ENCODE measurements at places on chromosomes 5 and 9.
A peak's percentile ranks its signal among the peaks of the same experiment; 100 is the strongest.

- no peak for DNase-seq
Measured at GRCh38 chr9:3027210-3027609, 183.3 kb upstream of the PUM3 start.

GRCh38 chr5:156936972-156937371 lies 26.1 kb downstream of the TIMD4 start:
- no peak for DNase-seq

- no peak for DNase-seq
Measured at GRCh38 chr9:128153060-128153946, 4.0 kb downstream of the LCN2 start.

DNA sequence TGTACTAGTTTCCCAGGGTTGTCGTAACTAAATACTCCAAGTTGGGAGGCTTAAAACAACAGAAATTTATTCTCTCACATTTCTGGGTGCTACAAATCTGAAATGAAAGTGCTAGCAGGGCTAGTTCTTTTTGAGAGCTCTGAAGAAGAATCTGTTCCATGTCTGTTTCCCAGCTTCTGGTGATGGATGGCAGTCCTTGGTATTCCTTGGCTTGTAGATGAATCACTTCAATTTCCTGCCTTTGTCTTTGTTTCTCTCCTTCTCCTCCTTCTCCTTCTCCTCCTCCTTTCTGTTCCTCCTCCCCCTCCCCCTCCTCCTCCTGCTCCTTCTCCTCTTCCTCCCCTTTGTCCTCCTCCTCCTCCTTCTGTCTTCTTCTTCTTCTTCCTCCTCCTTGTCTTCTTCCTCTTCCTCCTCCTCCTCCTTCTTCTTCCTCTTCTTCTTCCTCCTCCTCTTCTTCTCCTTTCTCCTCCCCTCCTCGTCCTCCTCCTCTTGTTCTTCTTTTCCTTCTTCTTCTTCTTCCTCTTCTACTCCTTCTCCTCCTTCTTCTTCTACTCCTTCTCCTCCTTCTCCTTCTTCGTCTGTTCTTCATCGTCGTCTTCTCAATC lies 104.7 kb upstream of the ANKRD55 start:
- no peak for DNase-seq

DNA sequence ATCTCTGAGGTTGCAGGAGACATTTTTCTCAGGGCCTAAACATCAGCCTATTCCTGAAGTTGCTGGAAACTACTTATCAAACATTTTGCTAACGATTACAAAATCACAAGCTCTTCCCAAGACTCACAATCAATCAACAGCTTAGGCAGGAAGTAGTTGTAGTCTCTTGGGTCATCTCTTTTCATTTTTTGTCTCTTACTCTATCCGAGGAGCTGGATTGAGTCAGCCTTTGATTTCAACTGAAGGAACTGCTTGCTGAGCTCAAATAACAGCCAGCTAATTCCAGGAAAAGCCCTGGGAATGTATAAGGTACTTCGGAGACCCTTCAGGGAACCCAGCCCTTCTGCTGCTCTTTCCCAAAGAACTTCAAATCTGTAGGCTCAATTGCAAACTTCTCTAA lies 398.9 kb downstream of the PLK2 start:
- DNase-seq, result no peak

GRCh38 chr5:175216991-175217390 lies 227.0 kb downstream of the DRD1 start:
- no peak for DNase-seq

DNA sequence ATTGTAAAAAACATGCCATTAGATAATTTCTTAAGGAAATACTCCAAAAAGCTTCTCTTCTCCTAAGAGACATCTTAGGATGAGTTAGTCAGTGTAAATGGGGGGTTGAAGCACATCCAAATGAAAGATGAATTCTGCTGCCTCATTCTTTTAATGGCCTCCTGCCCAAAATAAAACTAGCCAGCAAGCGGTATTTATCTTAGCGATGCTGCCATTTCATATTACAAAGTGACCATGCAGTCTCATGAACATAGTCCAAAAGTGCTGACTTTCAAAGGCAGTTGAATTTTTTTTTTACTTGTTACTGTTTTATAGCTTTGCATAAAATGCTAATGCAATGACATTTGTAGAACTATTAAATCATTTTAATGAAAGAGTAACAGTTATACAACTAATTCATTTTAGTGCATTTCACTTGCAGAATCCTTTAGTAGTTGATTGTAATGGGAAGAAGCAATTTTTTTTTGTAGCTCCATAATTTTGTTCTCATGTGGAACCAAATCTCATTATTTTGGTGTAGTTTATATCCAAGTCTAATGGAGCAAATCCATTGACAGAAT lies 151.5 kb downstream of the CAVIN4 start:
- DNase-seq, result no peak

DNA sequence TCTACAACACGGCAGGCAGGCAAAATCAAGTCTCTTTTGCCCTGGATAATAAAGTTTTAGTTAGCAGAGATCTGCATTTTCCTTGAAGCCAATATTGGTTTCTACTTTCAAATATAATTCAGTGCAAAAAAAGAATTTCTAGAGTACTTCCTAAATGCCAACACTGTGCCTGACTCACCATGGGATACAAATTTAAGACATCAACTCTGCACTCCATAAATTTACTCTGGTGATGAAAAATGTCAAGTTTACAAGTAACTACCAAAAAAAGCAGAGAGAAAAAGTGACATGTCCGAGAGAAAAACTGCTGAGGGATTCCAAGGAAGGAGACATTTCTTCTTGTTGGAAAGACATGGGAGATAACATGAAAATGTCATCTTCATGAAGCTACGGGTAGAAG lies 119.7 kb downstream of the RAPGEF6 start:
- no peak for DNase-seq

- DNase-seq, result no peak
Measured at GRCh38 chr9:95848764-95849163, 26.7 kb upstream of the ERCC6L2 start.

GRCh38 chr5:107670932-107671741 lies at the start of gene EFNA5:
EFNA5 (minus strand) TSS chr5:107670937.
- peak; percentile 19 for DNase-seq

GRCh38 chr9:98502976-98503325 lies 205.8 kb downstream of the GABBR2 start:
- DNase-seq, result no peak

DNA sequence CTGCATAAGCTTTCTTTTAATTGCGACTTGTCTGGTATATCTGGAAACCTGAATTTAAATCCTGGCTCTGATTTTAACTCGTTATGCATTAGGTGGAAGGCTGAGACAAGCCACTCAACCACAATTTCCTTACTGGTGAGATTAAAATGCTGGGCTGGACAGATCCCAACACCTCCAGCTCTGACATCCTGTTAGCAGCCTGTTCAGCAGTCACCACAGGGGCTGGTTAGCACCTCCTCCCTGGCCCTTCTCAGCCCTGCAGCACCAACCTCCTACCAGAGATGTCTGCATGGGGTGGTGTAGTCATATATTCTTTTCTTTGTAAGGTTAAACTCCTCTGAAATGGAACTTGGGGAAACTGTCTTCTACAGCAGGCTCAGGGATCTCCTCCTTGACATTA lies 156.5 kb upstream of the NFIL3 start:
- DNase-seq, result no peak

DNA sequence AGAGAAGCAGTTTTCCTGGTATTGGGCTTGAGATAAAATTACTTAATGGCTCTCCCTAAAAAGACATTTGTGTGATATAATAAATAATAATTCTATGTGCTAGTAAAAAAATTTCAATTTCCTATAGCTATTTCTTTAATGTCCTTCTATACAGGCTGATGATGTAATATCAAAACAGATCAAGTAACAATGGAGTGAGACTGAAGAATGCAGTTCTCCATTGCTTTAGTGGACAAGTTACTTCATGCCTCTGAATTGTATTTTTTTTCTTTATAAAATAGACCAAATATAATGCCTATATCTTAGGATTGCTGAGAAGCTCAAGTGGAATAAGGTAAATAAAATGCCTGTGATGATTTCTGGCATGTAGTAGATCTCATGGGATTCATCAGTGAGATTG lies 35.6 kb upstream of the NEURL1B start:
- DNase-seq, result no peak

DNA sequence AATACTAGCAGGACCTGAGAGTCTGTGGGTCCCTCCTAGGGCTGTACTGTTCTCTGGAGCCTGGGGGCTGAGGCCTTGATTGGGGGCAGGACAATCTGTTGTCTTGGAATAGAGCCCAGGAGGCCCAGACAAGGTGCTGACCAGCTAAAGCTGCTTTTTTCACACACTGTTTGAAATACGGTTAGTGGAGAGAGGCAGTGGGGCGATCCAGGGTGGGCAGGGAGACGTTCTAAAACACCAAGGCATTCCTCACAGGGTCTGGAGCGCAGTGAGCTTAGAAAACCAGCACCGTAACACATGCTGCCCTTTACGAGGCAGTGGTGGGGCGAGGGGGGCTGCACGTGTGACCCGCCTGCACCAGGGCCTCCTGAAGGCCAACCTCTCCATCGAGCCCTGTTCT lies 55.1 kb downstream of the EHMT1 start:
- DNase-seq, result no peak

- no peak for DNase-seq
Measured at GRCh38 chr9:38022995-38023394, 46.0 kb downstream of the SHB start.

GRCh38 chr9:81321551-81321950 lies 367.8 kb downstream of the TLE1 start:
- DNase-seq, result no peak

DNA sequence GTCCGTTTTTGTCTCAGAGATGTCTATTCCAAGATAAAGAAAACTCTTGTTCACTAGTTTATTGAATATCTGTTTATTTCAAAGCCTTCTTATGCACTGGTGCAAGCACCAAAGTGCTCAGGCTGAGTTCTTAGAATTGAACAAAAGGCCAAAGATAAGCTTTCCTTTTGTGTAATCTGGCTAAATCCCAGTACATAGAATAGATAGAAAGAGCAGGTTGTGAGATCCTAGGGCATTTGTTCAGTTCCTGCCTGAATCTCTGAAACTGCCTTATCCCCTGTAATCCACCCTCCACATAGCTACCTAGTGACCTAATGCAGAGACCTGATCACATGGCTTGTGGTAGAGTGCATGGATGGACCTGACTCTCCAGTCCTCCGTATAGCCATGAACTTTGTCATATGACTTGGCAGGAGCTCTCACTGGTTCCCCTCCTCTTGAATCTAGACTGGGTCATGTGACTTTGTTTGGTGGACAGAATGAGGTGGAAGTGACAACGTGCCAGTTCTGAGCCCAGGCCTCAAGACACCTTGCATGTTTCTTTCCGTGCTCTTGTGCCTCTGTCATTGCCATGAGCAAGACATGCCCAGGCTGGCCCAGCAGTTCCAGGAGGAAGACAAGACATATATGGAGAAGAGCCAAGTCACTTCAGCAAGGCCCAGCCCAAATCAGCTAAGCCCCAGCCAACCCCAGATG lies 139.3 kb upstream of the SHB start:
- no peak for DNase-seq

DNA sequence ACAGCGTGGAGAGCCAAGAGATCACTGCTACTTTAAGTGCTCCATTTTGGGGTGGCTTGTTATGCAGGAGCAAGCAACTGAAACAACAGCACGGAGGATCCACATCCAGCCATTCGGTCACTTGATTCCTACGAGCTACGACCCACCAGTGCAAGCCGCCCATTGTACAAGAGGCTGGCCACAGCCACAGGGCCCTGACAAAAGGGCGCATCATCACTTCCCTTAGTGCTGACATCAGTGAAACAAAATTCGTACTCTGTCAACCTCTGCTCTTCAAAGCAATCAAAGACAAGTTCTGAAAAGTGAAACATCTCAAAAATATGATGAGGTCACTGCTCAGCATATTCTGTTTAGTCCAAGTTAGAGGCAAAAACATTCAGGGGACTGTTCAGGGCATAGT lies 168.4 kb downstream of the GADD45G start:
- DNase-seq, result no peak

GRCh38 chr9:104872656-104873488 lies 55.1 kb downstream of the ABCA1 start:
- DNase-seq, result no peak

GRCh38 chr9:94846739-94847138 lies 120.2 kb downstream of the AOPEP start:
- DNase-seq, result no peak

DNA sequence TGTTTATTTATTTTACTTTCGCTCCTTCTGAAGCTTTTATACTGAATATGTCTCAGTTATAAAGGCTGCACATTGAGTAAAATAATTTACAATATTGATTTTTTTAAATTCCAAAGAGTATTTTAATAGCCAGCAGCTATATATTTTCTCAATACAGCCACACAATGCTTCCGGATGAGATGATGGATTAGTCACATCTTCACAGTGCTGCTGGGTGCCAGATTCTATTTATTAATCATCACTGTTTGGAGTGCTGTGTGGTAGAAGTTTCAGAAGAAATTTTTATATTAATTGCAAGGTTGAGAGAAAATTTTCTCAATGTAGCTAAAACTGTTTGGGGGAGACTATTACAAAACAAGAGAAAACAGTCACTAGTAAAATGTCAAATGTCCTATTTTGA lies 989.8 kb downstream of the TLE4 start:
- no peak for DNase-seq

- no peak for DNase-seq
Measured at GRCh38 chr5:132003170-132003744, 8.2 kb downstream of the ACSL6 start.

DNA sequence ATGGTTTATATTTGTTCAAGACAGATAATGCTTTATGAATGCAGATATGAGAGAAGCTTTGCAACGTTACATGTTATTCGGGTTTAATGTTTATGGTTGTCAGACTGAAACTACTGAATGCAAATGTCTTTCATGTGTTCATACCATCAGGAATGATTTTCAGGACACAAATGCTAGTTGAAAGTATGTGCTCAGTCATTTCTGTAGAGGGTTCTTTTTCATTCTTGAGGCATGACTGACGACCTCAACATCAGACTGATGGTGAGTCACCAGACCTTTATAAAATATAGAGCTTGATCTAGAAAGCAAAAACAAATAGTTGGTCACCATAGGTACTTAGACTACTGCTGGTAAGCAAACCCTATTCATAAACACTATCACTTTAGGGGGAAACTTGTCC lies 287.3 kb upstream of the NUDT12 start:
- no peak for DNase-seq

DNA sequence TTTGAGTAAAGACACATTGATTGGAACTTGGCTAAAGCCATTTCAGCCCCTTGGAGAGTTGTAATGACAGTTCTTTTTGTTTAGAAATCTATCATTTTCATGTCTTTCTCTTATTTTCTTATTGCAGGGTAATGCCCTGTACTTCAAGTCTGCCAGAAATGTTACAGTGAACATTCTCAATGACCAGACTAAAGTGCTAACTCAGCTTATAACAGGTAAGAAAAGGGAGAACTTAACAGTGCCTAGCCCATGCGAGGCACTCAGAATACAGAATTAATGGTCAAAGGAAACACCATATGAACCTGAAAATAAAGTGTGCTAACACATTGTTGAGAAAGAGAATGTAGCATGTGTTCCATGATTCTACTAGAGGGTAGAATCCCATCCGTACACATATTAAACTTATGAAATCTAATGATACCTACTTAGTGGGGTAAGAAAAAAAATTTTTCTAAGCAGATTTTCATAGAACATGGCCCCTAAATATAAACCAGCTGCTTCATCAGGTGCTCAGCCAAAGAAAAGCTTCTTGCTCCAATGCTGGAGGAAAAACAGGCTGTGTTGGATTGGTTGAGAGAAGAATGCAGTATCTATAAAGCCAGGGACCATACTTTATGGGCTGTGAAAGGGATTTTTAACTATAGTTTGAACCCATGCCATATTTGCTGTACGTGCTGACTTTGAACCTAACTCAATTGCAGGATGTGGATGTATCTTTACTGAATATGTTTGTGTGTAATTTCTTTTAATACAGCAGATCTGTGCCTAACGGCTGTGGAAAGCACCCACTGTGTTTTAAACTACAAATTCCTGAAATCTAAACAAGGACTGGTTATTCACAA lies 260.8 kb upstream of the PPP1R2B start:
- DNase-seq, result no peak

All from activated naive CD4-positive, alpha-beta T cell treated with anti-CD3 and anti-CD28 coated beads, Interleukin-2, amount 50 U/mL, for 16 hours (primary cell).